Activated CD8-positive, alpha-beta memory T cell treated with anti-CD3 and anti-CD28 coated beads for 4 hours (primary cell): ENCODE measurements at places on chromosomes 4 and X.

DNA sequence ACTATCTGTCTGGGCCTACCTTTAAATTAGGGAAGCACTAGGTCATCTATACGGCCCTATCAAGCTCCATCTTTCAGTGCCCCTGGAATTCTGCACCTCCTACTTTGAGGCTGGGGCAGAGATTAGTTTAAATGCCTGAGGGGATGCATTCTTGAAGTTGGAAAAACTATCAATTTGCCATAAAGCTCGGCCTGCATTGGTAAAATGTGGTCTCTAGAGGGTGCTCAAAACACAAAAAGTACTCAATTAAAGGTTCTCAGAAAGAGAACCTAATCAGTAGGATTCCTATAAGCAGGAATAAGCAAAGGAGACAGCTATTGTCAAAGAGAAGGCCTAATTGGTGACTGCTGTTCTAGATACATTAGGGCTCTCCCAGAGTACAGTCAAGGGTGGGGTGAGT, 111.7 kb downstream of the AMER1 start:
- DNase-seq: no peak

DNA sequence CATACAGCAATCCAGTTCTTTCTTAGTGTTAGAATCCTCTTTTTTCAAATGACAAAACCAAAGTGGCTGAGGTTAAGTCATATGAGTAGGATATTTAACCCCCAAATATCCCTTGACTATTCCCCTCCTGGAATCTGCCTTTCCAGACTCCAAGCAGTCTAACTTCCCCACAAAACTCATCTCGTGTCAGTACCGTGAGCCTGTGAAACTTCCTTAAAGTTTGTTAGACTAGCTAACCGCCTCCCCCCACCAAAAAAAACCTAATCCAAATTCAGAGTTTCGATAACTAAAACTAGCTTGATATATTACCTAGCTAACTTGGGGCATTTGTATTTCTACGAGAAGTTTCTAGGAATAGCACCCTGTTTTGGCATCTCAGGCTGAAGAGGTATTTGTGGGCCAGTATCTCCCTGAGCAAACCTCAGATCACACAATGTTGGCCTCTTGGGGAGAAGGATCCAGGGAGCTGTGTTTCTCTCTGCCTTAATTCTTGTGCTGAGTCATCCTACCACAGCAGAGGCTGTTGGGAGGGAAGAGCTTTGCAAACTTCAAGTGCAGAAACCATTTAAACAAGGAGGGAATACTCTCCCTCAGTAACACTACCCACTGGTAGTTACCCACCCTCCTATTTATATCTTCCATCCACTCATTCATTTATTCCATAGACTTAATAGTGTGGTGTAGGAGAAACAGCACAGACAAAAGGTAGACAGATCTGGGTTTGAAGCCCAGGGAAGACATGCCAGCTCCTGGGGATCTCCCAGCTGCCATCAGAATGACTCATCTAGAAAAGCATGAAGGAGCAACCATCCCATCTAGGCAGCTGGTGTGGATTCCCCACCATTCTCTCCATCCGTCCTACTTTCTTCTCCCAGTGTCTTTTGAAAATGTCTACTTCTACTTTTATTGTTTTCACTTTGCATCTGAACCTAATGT, 39.3 kb upstream of the TXK start:
- no peak for DNase-seq

- no peak for DNase-seq
These were observed 179.4 kb upstream of the PACRGL start for GRCh38 chr4:20520901-20521300.

DNA sequence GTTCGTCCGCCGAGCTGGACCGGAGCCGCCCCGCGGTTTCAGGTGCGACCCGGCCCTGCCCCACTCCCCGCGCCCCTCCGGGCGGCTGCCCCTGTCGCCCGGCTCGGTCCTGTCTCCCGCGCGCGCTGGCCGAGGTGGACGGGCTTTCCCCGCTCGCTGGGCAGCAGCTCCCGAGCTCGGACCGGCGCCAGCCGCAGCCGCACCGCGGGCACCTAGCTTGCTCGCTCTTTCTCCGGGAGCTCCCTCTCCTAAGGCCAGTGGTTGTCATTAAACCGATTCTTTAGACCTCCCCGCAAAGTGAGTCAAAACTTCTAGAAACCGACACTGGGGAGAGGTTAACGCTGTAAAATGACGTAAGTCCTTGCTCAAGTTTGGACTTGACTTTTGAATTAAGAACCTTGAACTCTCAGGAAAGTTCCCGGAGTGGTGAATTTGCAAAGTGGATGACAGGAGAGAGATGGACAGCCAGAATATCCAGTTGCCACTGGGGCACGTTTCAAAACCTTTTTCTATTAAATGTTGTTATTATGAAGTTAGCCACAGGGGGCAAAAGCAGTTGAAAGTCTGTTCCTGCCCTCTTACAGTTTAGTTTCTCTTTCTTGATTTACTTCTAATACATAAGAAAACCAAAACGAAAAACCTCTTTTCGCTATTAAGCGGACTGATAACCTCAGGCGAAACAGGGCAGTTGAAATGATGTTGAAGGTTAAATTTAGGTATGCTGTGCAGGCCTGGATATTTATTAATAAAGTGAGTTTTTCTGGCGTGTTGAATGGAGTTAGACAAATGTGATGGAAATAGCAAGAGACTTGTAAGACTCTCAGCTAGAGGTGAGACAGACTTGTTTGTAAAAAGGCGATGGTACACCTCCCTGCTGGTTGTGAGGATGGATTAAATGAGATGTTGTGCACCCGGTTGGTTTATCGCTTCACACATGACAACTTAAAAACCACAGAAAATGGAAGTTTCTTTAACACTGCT, 847 bp downstream of the PI4K2B start:
- no peak for DNase-seq

DNA sequence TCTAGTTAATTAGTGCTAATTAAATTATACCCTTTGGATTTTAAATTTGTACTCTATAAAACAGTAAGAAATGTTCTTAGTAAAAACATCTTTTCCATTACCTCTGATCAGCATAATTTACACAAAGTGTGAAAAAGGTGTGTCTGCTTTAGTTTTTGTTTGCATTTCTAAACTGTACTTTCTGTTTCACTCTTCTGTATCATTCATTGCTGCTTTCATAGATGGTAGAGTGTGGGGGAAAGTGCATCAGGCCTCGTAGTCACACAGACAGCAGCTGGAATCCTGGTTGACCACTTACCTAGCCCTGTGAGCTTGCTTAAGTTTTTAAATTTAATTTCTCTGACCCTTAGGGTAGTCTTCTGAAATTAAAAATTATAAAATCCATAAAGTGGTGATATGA, 275.4 kb upstream of the PITX2 start:
- DNase-seq: no peak

GRCh38 chr4:143396695-143397094, 60.0 kb downstream of the GAB1 start:
- DNase-seq: no peak

GRCh38 chr4:185467101-185467500, 4.4 kb downstream of the CCDC110 start:
- no peak for DNase-seq

DNA sequence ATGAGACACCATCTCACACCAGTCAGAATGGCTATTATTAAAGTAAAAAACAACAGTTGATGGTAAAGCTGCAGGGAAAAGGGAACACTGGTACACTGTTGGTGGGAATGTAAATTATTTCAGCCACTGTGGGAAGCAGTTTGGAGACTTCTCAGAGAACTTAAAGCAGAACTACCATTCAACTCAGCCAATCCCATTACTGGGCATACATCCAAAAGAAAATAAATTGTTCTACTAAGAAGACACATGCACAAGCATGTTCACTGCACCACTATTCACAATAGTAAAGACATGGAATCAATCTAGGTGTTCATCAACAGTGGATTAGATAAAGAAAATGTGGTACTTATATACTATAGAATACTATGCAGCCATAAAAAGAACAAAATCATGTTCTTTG, 135.0 kb downstream of the REELD1 start:
- no peak for DNase-seq

DNA sequence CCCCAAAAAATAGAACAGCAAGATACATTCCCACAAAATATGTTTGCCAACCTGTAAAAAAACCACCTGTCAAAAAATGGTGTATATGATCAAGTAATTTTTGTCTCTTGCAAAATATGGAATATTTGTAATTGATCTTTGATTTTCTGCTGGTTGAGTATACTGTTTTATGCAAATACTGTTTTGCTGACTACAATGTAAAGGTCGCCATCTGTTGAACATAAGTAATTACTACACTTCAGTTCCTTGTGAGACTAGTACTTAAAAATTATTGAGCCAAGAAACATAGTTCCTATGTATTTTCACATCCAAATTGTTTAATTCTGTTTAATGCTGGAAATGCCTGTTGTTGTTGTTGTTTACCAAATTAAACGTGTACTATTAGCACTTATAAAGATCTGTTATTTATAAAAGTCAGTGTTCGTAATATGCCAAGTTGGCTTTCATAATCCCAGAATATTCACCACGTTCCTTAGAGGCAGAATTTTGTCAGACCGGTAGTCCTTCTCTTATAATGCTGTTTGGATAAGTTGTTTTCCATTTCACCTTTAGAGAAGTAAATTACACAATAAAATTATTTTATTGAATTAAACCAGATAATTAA, 144.2 kb downstream of the PDLIM5 start:
- no peak for DNase-seq

DNA sequence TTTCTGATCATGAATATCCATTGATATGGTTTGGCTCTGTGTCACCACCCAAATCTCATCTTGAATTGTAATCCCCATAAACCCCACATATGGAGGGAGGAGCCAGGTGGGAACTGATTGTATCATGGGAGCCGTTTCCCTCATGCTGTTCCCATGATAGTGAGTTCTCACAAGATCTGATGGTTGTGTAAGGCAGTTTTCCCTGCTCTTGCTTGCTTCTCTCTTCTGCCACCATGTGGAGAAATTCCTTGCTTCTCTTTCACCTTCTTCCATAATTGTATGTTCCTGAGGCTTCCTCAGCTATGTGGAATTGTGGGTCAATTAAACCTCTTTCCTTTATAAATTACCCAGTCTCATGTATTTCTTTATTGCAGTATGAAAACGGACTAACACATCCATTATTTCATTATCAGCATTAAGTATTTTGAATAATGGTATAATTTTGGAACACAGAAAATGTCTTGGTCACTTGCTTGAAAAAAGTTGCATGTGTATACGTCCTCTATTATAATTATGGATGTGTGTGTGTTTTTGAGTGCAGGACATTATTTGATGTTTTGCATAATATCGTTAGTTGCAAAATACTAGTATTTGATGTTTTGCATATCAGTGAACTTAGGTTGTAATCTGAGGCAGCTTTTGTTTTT, 334.6 kb downstream of the PCDH10 start:
- DNase-seq: no peak

- DNase-seq: no peak
These were observed 62.5 kb upstream of the IRF2 start for GRCh38 chr4:184536881-184537248.

- DNase-seq: no peak
These were observed 13.9 kb downstream of the LCORL start for GRCh38 chr4:18007625-18008024.

GRCh38 chrX:31228415-31228832, 156.6 kb upstream of the FTHL17 start:
- DNase-seq: no peak

DNA sequence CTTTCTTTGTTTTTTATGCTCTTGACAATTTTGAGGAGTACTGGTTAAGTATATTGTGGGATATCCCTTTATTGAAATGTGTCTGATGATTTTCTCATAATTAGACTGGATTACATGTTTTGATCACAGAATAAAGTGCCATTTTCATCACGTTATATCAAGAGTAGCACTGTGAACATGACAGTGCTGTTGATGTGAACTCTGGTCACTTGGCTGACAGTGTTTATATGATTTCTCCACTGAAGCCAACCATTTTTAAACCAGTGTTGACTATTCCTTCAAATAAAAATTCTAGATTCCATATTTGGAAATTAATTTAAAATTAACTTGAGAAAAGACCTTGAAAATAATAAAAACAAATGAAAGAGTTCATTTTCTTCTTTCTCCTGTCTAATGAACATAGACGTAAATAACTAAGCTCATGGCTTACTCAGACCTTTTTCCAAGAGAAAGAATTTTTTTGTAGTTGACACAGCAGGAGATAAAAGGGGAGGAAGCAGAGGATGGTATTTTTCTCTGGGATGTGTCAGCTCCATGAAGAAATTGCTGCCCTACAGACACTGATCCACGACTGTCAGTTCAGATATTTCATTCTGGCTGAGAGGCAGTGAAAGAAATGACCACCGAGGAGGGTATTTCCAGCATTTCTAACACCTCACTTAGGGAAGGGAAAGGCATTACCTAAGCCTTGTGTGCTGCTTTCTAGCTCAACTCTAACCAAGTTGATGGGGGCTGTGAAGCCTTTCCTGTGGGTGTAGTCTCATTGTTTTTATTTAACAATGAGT, 150.9 kb upstream of the ANK2 start:
- no peak for DNase-seq

GRCh38 chr4:87932718-87933141, 42.8 kb upstream of the SPP1 start:
- DNase-seq: no peak

DNA sequence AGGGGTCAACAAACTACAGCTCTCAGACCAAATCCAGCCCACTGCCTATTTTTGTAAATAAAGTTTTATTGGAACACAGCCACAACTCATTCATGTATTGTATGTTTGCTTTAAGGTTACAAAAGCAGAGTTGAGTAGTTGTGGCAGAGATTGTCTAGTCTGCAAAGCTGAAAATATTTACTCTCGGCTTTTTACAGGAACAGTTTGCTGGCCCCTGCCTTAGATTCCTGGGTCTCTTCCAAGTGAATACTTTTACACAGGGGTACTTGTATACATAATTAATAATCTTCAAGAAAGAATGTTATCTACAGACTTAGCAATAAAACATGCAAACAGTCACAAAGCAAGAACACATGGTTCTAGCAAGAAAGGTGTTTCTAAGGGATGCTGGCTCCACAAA, 154.2 kb downstream of the AMELX start:
- DNase-seq: no peak

DNA sequence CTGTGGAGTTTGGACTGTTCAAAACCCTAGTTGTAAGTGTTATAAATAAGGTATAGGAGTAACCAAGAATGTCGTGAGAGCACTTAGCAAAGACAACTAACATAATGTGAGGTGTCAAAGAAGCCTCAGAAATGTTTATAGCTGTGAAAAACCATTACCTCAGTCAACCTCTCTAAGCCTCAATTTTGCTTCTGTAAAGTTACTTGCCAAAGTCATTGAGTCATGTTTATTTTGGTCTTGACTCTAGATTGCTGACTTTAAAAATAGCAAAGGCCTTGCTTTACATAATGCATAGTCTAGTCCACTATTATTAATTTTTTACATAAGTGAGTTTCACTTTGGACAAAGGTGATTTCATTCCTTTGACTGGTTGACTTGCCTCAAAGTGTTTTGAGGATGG, 257.6 kb upstream of the CXXC4 start:
- no peak for DNase-seq

DNA sequence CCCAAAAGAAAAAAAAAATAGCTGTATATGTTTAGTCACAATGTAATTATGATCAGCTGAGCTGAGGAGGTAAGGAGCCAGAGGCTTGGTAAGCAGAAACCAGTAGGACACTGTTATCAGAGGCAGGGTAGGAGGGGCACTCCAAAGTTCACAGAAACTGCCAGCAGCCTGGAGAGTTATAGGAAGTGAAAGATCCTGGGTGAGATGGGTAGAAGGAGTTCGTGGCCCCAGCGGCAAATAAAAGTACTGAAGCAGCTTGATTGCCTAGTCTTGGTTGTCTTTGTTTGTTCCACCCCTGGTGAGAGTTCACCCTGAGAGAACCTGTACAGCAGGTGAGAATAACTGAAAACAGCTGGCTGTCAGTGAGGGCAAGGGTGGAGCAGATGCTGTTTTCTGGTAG, 340.8 kb downstream of the ADGRL3 start:
- no peak for DNase-seq
